ENCODE measurements at places on chromosomes 2 and 18.
A peak's percentile ranks its signal among the peaks of the same experiment; 100 is the strongest.

GRCh38 chr18:21557607-21558253 is 42.8 kb downstream of the ESCO1 start:
- no peak overlapping the region for H3K27ac ChIP-seq
- DNase-seq: no peak
- H3K27me3 ChIP-seq: no peaks in the 10 kb centered on the region

- H3K27me3 ChIP-seq: no peaks in the 10 kb centered on the region
- H3K27ac ChIP-seq: no peak overlapping the region
- no peaks in the 10 kb centered on the region for H3K36me3 ChIP-seq
- no peak overlapping the region for H3K4me3 ChIP-seq
- H3K4me1 ChIP-seq: no peaks in the 10 kb centered on the region
Observed at GRCh38 chr2:8416001-8416571, 265.8 kb upstream of the ID2 start.

DNA sequence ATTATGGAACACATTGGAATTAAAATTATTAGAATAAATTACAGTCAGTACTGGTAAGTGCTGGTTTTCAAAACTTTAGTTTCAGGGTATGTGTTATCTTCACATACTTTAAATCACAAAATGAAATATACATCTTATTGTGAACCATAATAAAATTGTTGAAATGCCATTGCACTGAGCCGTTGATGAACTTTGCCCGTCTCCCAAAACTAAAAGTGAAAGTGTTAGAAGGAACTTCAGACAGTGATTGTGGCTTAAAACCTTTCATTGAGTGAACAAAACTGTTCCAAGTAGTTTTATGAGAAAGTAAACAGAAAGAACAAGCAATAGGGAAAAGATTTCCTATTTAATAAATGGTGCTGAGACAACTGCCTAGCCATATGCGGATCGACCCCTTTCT is 811.6 kb downstream of the PLCL1 start:
- no peak overlapping the region for H3K4me3 ChIP-seq
- H3K36me3 ChIP-seq: no peaks in the 10 kb centered on the region
- no peak for DNase-seq
- no peaks in the 10 kb centered on the region for H3K27me3 ChIP-seq
- H3K4me1 ChIP-seq: no peaks in the 10 kb centered on the region

- H3K27me3 ChIP-seq: no peaks in the 10 kb centered on the region
- no peak overlapping the region for H3K27ac ChIP-seq
- H3K4me1 ChIP-seq: no peaks in the 10 kb centered on the region
- H3K36me3 ChIP-seq: no peaks in the 10 kb centered on the region
- H3K4me3 ChIP-seq: no peak overlapping the region
Observed at GRCh38 chr2:1798115-1798784, 53.9 kb upstream of the PXDN start.

DNA sequence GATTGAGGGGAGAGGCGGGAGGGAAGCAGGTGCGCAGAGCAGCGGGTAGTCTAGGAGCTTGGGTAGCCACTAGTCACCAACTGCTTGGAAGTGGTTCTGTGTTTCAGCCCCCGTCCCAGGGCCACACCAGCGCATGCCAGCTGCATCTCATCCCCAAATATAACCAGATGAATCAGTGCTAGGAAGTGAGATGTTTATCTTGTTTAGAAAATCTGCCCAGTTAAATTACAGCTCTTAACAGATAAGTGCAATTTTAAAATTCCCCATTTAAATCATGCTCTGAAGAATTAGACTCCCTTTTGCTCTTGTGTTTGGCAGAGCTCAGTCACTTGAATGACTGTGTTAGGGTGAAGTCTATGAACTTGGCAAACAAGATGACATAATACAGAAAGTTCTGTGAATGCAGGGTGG is 193.8 kb downstream of the SEPTIN10 start:
- H3K4me3 ChIP-seq: no peak overlapping the region
- H3K36me3 ChIP-seq: no peaks in the 10 kb centered on the region
- no peak overlapping the region for H3K27ac ChIP-seq
- no peak for DNase-seq

DNA sequence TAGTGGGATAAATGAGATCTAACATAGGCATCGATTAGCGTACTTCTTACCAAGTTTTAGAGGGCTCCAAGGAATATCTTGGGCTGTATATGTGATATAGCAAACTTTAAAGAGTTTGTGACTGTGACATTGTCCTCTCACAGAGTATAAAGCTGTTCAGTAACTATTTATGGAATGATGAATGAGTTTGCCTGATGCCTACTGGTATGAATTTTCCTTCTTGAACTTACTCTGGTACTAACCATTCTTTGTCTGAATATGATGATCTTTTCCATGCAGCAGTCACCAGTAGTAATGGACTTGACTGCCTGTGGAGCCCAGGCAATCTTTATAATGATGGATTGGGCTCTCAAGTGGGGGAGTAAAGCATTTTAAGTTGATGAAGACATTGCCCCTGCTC is 120.5 kb downstream of the PARD3B start:
- no peaks in the 10 kb centered on the region for H3K27me3 ChIP-seq
- H3K4me3 ChIP-seq: no peak overlapping the region
- no peak for DNase-seq
- H3K27ac ChIP-seq: no peak overlapping the region
- H3K4me1 ChIP-seq: no peaks in the 10 kb centered on the region
- no peaks in the 10 kb centered on the region for H3K36me3 ChIP-seq

- H3K4me1 ChIP-seq: peaks cover 100% of the 10 kb centered on the region
- DNase-seq: no peak
- no peaks in the 10 kb centered on the region for H3K27me3 ChIP-seq
- H3K4me3 ChIP-seq: no peak overlapping the region
Observed at GRCh38 chr2:98483257-98483861, 38.7 kb downstream of the INPP4A start.

DNA sequence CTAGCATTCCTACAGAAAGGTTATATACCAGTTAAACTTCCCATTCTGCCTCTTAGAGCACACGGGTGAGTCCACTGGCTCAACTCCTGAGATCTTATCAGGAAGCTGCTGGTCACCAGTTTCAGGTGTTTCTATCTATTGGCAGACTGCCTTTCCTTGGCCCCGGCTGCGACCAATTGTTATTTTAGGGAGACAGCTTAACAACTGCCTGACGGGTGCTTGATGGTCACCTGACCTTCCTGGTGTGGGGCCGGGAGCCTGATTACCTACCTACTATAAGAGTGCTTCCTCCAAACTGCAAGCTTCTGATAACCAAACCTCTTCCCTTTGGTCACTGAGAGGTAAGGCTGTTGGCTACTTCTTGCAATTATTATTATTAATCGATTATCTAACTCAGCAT is 122.1 kb upstream of the XIRP2 start:
- no peaks in the 10 kb centered on the region for H3K27me3 ChIP-seq
- no peak overlapping the region for H3K4me3 ChIP-seq
- H3K36me3 ChIP-seq: no peaks in the 10 kb centered on the region
- no peaks in the 10 kb centered on the region for H3K4me1 ChIP-seq
- H3K27ac ChIP-seq: no peak overlapping the region
- no peak for DNase-seq

- H3K27me3 ChIP-seq: peaks cover 57% of the 10 kb centered on the region
- DNase-seq: no peak
- H3K4me3 ChIP-seq: no peak overlapping the region
- no peaks in the 10 kb centered on the region for H3K36me3 ChIP-seq
- H3K27ac ChIP-seq: no peak overlapping the region
- peaks cover 11% of the 10 kb centered on the region for H3K4me1 ChIP-seq
Observed at GRCh38 chr2:20669562-20670314, 2.8 kb downstream of the GDF7 start.

GRCh38 chr2:138948070-138948539 is 167.9 kb upstream of the NXPH2 start:
- no peak overlapping the region for H3K4me3 ChIP-seq
- H3K27ac ChIP-seq: no peak overlapping the region
- DNase-seq: no peak
- H3K36me3 ChIP-seq: no peaks in the 10 kb centered on the region
- no peaks in the 10 kb centered on the region for H3K27me3 ChIP-seq

- no peak overlapping the region for H3K4me3 ChIP-seq
- no peaks in the 10 kb centered on the region for H3K4me1 ChIP-seq
- no peaks in the 10 kb centered on the region for H3K27me3 ChIP-seq
- H3K36me3 ChIP-seq: no peaks in the 10 kb centered on the region
Observed at GRCh38 chr2:14313341-14313740, 319.2 kb upstream of the LRATD1 start.

GRCh38 chr2:179983250-179983932 is 23.7 kb downstream of the CWC22 start:
- H3K27ac ChIP-seq: no peak overlapping the region
- no peak overlapping the region for H3K4me3 ChIP-seq
- H3K4me1 ChIP-seq: no peaks in the 10 kb centered on the region
- no peaks in the 10 kb centered on the region for H3K27me3 ChIP-seq
- no peak for DNase-seq

GRCh38 chr2:187878112-187878511 is 323.9 kb upstream of the TFPI start:
- no peak overlapping the region for H3K27ac ChIP-seq
- H3K4me3 ChIP-seq: no peak overlapping the region
- DNase-seq: no peak
- H3K27me3 ChIP-seq: no peaks in the 10 kb centered on the region

- H3K27ac ChIP-seq: no peak overlapping the region
- H3K4me1 ChIP-seq: no peaks in the 10 kb centered on the region
- no peak for DNase-seq
- no peaks in the 10 kb centered on the region for H3K36me3 ChIP-seq
- no peaks in the 10 kb centered on the region for H3K27me3 ChIP-seq
Observed at GRCh38 chr2:15916336-15916735, 24.0 kb upstream of the MYCN start.

DNA sequence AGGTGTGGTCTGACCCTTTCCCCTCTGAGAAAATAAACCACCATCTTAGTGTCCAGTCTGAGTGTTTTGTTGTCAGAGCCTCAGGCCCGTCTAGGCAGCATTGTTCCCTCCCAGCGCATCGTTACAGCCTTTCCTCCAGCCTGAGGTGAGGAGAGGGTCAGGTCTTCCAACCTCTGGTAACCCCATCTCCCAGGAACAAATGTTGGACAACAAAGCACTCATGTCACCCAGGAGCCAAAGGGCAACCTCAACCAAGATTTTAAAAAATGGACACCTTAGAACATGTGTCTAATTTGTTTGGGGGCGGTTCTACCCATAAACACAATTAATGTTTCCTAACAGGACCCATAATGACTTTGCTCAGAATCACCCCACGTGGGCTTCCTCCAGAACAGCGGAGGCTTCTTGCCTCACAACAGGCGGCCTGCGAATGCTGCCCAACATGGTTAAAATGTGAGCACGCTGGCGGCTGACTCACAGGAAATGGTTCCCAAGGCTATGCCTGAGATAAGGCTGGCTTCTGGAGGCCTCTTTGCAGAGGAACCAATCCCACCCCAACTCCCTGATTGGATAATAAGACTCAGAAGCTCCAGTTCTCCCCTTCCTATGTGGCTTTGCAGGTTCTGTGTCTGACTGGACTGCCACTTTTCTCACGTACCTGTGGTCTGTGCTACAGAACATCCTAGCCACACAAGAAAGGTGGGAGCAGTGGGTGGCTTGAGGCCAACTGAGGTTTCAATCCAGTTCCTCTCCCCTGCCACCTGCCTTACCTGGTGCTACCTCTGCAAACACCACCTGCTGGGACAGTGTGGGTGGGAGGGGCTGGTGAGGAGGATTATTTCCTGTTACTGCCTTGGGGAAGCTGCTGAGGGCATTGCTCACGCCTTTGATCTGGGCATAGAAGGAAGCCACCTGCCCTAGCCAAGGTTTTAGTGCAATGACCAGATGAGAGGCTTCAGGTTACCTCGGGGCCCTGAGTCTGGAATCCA is 108.8 kb downstream of the B3GNT2 start:
- H3K4me3 ChIP-seq: peak overlapping the region; percentile 9
- H3K27ac ChIP-seq: peak overlapping the region; percentile 74
- no peaks in the 10 kb centered on the region for H3K27me3 ChIP-seq
- DNase-seq: peak; percentile 40
- H3K4me1 ChIP-seq: peaks cover 76% of the 10 kb centered on the region

GRCh38 chr2:215626063-215626462 is 190.2 kb upstream of the FN1 start:
- no peak overlapping the region for H3K4me3 ChIP-seq
- H3K27ac ChIP-seq: no peak overlapping the region
- no peaks in the 10 kb centered on the region for H3K36me3 ChIP-seq
- H3K27me3 ChIP-seq: no peaks in the 10 kb centered on the region
- H3K4me1 ChIP-seq: no peaks in the 10 kb centered on the region

DNA sequence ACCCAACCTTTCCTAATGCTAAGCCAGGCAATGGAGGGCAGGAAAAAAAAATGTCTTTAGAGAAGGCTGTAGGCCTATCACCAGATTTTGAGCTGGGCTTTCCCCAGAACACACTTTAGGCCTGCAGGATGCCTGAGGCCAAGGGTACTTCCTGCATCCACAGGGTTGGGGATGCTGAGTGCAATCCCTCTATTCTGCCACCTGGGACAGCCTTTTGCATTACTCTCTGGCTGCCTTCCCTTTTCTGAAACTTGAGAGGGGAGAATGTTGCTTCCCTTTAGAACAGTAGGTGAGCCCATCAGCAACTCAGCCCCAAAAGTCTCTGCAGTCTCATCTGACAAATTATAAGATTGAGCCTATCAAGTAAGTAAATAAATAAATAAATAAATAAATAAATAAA is 195.2 kb downstream of the SLC8A1 start:
- H3K4me3 ChIP-seq: no peak overlapping the region
- no peaks in the 10 kb centered on the region for H3K4me1 ChIP-seq
- no peaks in the 10 kb centered on the region for H3K36me3 ChIP-seq

DNA sequence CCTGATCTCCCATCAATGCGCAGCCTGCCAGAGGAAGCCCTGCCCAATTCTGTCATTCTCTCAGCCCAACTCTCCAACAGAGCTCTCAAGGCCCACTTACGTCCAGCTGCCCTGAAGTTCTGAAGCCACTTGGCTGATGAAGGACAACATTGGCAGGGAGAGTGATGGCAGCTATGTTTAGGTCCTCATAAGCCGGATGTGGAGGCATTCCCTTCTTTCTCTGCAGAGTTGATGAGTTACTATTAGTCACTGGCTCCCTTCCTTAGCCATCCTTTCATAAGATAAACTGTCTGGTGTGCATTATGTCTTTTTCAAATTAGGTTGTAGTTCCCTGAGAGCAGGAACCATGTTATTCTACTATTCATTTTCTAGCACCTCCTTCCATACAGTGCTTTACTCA is 22.5 kb upstream of the TACR1 start:
- H3K4me3 ChIP-seq: no peak overlapping the region
- H3K4me1 ChIP-seq: no peaks in the 10 kb centered on the region
- no peaks in the 10 kb centered on the region for H3K36me3 ChIP-seq
- no peak for DNase-seq

DNA sequence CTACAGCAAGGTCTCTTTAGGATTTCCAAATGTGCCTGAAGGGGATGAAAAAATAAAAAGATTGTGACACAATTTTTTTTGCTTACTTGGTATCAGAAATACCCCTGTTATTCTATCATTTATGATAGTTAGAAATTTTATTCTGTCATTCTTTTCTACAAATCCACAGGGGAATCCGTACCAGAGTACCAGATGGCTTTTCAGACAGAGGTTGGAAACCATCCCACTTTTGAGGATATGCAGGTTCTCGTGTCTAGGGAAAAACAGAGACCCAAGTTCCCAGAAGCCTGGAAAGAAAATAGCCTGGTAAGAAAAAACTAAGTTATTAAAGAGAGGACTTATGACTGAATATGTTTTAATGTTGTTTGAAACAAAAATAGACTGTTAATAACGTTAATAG is 92.6 kb upstream of the FAM117B start:
- no peak overlapping the region for H3K4me3 ChIP-seq
- H3K4me1 ChIP-seq: no peaks in the 10 kb centered on the region
- H3K27me3 ChIP-seq: no peaks in the 10 kb centered on the region
- no peaks in the 10 kb centered on the region for H3K36me3 ChIP-seq
- no peak overlapping the region for H3K27ac ChIP-seq
